ENCODE measurements at places on chromosomes 3 and 15. TPM values are rescaled to one million over a fixed set of nuclear protein-coding genes. Genes with fewer than 3 reads are reported as not detected.

DNA sequence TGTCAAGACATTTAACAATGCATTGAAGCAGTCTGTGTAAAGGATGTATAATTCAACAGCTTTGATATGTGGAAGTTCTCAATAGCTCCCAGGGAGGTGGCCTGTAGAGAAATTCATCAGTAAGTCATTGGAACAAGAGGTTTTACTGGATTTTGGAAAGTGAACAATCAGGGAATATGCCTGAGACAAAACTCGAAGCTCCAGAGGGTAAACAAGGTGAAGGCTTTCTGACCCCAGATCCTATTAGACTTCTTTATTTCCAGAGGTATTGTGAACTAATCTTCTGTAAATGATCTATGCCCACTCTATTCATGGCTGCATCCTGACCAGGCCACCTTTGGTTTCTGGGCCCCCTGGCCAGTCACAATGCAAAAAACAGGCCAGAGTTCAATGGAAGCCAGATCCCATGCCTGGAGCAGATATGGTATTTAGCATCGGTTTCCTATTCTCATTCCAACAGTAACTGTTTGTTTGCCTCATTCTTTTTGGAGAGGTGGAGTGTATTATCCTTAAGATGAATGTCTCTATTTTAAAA, 177.3 kb downstream of the SATB1 start:
- no peak for DNase-seq

DNA sequence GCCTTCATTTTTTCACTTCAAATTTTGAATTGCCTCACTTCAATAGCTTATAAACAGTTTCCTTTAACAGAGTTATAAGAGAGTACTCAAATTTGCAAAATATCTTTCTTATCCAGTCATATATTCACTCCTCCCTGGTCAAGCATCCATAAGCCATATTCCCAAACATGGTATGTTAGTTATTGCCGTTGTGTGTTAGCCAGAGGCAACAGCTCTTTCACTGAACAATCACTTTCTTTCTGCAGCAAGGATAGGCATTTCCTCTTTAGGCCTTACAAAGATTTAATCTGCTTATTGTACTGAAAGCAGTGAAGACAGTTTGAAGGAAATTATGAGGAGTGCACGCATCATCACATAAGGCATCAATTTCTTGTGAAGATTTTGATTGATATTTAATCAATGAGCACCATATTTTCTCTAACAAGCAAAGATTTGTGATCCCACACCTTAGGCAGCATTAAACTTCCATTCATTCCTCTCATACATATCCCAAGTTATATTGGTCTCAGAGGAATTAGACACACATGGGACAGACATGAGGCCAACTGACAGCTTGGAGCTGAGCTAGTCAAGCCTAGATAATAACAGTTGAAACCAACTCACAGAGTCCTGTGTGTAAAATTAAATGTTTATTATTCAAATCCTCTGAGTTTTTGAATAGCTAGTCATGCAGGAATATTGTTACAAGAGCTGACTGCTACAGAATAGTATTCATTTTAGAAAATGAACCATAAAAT, 80.0 kb upstream of the EPHA6 start:
- DNase-seq = peak; percentile 0

EFHB gene
- 1.6 TPM for total RNA-seq

GRCh38 chr3:15513810-15514662, 7.5 kb downstream of the COLQ start:
- DNase-seq = no peak

DNA sequence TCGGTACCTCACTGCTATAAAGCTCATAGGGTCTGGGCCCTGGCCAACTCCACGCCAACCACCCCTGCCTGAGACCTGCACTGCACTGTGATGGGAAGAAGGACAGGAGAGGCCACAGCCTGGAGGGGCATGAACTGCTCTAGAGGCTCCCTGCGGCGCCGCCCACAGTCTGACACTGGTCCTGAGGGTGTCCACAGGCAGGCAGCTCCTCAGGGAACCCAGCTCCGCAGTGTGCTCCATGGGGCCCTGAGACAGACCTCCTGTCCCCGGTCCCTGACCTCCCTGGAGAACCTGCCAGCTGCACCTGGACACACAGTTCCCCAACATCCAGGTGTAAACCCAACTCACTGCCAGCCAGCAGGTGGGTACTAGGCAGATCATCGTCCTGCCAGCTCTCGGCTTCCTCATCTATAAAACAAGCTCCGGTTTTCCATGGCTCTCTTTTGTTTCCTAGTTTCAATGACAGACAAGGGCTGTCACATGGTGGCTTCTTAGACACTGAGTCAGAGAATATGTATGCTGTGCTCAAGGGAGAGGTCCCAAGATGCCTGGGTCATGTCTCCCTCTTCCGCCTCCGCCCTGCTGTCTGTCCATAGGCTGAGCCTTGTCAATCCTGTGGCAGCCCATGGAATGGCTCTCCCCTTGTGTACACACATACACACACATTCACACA, 5.1 kb upstream of the HAPLN3 start:
- DNase-seq = peak; percentile 69

GRCh38 chr3:107745354-107745753, 222.6 kb downstream of the BBX start:
- DNase-seq = no peak

LTK gene
- total RNA-seq = 3.1 TPM

GRCh38 chr15:50224606-50225005, 40.9 kb downstream of the HDC start:
- DNase-seq = no peak

DNA sequence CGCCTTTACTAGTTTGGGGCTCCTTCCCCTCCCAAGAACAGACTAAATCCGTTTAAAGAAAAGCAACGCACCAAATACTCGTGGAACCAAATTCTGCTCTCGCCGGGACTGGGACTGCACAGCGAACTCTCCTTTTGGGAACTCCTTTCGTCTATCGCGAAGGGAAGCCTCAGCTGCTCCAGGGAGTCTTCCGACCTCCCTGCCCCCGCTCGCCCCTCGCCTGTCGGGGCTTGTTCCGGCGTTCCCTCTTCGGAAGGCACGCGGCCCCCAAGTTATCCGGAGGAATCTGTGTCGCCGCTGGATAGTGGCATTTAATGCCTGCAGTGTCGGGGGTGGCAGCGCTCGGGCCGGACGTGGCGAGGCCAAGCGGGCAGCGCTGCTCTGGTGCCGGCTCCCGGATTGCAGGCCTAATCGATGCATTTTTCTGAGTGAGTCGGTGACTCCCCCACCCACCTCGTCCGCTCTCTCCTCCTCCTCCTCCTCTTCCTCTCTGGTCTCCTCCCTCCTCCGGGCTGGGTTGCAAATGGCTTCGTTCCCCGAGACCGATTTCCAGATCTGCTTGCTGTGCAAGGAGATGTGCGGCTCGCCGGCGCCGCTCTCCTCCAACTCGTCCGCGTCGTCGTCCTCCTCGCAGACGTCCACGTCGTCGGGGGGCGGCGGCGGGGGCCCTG, at the start of gene TRIM71:
TSS of gene TRIM71 (plus strand) at position 440 of the 671 bp plus-strand sequence. CDS start at position 524, 84 bp downstream.
- no peak for DNase-seq

GATM gene
- 0.68 TPM for total RNA-seq

DNA sequence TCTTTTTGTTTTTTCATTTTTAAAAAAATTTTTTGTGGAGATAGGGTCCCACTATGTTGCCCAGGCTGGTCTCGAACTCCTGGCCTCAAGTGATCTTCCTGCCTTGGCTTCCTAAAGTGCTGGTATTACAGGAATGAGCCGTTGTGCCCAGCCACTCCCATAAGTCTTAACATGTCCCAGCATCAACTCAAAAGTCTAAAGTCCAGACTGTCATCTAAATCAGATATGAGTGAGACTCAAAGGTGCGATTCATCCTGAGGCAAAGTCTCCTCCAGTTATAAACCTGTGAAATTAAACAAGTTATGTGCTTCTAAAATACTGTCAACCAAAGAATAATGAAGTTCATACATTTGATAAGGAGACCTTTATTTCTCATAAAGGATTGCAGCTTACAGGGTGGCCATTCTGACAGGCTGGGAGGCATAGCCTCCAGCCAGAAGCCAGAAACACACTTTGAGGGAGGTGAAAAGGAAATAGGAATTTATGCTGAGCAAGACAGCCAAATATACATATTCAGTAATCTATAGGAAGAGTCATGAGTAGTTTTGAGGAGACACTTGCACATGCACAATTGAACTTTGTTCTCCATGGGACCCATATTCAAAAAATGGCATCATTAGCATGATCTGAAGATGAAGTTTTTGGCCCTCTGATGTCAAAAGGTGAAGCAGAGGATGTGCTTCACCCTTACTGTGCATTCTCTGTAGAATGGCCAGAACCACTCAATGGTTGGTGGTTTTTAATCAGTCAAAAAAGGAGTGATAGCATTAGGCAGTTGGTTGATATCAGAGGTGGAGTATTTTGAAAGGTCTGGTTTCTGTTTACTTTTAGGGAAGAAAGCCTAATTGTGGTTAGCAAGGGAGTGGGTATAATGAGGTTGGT, 11.0 kb upstream of the ZNF662 start:
- DNase-seq = no peak

SLC28A1 gene
- not detected for total RNA-seq

- peak; percentile 76 for DNase-seq
These were observed 57.5 kb upstream of the HERC1 start for GRCh38 chr15:63891079-63891767.

ADAMTSL3 gene
- not detected for total RNA-seq

TRA2B gene
- 300 TPM for total RNA-seq

- no peak for DNase-seq
These were observed 40.3 kb downstream of the HGD start for GRCh38 chr3:120641696-120642246.

DNA sequence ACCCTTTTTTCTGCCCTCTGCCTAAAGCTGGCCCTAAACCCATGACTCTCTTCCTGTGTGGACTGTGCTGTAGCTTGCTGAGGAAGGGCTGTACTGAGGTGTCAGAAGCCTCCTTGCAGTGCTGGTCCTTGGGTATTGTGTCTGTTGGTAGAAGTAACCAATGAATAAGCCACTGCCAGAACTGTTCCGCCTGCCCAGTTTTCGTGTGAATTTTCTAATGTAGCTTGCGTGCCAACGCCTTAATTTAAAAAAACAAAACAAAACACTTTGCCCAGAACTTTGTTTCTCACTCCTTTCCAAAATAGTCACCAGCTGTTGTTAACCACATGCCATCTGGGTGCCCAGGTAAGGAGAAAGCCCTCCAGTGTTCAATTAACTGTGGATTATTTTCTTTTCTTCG, 101.9 kb downstream of the KLHL25 start:
- DNase-seq = no peak

Measured in RPMI7951 (cell line).